ENCODE measurements at places on chromosomes 5 and 9. TPM values are rescaled to one million over a fixed set of nuclear protein-coding genes. Genes with fewer than 3 reads are reported as not detected.

SPINK13 gene
- not detected for total RNA-seq

DRD1 gene
- total RNA-seq = 1.1 TPM

NR2F1-AS1 gene
- total RNA-seq = 23.2 TPM

FANCC gene
- total RNA-seq = 8.8 TPM

LCN6 gene
- 16.2 TPM for total RNA-seq
